Hindlimb muscle (tissue), 1 donor: ENCODE measurements at places on chromosomes 1 and 21. TPM values are rescaled to one million over a fixed set of nuclear protein-coding genes. Genes with fewer than 3 reads are reported as not detected.

The AMY1B gene
- not detected for polyA plus RNA-seq

The CDC42BPA gene
- 28.8 TPM for polyA plus RNA-seq

The TMEM81 gene
- 1.7 TPM for polyA plus RNA-seq

The NBPF6 gene
- not detected for polyA plus RNA-seq

The ZFP69B gene
- 2.7 TPM for polyA plus RNA-seq

The TMEM51 gene
- 11.4 TPM for polyA plus RNA-seq

The NEK2 gene
- polyA plus RNA-seq: 4.9 TPM

The DYRK3 gene
- 3.9 TPM for polyA plus RNA-seq

The B3GALT2 gene
- 13.3 TPM for polyA plus RNA-seq

The DDR2 gene
- polyA plus RNA-seq: 34.6 TPM

The CCNL2 gene
- 174 TPM for polyA plus RNA-seq

- no peak for DNase-seq
These were observed 13.5 kb downstream of the MAP3K21 start for GRCh38 chr1:233340966-233341516.

- DNase-seq: no peak
These were observed 120.2 kb upstream of the SLC45A1 start for GRCh38 chr1:8197493-8198282.

DNA sequence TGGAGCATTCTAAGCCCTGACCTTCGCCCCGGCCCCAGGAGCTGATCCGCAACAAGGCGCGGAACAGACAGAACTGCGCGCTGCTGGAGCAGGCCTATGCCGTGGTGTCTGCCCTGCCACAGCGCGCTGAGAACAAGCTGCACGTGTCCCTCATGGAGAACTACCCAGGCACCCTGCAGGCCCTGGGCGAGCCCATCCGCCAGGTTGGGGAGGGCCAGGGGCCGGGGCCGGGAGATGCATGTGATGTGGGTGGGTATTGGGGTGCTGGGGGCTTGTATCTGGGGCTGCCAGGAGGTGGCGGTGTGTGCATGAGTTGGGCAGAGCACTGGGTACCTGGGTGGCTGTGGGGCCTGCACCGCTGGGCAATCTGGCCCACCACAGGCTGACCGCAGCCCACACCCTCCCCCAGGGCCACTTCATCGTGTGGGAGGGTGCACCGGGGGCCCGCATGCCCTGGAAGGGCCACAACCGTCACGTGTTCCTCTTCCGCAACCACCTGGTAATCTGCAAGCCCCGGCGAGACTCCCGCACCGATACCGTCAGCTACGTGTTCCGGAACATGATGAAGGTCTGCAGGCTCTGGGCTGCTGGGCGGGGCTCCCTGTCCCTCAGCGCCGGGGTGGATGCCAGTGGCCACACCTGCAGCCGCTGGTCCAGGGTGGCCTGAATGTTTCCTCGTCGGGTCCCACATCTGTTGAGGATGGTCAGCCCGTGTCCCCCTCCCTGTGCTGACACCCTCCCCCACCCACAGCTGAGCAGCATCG is 65.8 kb downstream of the TRIM11 start:
- DNase-seq: no peak

GRCh38 chr1:115436596-115436995 is 98.5 kb upstream of the NGF start:
- DNase-seq: no peak

DNA sequence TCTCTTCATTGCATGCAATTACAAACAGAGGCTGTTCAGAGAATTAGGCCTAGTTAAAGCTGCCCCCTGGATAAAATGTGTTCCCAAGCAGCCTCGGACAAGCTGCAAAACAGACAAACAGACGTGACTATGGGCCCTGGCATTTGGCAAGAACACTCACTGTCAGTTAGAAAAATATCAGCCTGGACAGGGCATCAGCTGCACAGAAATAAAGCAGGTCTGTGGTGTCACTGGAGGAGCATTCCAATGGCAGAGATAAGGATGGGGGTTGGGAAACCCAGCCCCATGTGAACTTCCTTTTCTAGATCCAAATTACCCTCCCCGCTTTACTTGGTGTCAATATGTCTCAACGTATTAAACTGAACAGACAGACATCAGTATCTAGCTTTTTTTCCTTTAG is 177.1 kb downstream of the GPATCH2 start:
- DNase-seq: no peak

DNA sequence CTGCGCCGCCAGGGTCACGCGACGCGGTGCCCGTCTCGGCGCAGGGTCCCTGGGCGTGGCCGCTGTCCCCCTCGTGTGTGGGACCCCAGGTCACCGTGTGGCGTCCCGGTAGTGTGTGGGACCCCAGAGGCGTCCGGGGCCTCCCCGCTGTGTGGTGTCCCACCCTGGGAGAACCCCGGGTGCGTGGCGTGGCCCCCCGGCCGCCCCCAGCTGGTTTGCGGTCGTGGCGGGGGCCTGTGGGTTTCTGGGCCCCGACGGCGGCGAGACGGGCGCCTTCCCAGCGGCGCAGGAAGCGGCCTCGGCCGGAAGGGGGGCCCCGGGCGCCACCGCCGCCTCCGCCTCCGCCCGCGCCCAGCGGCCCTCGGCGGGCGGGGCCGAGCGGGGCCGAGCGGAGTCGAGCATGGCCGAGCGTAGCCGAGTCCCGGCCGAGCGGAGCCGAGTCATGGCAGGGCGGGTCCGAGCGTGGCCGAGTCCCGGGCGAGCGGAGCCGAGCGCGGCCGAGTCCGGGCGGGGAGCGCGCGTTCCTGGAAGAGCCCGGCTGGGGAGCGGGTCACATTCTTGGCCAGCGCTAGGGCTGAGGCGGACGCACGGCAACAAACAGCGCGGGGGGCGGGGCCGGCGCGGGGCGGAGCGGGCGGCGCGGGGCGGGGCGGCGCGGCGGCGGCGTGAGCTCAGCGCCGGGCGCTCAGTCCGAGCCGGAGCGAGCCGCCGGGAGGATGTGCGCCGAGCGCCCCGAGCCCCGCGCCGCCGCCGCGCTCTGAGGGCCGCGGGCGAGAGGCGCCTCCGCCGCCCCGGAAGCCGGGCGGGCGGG is 568 bp upstream of the SKI start:
- peak; percentile 99 for DNase-seq

DNA sequence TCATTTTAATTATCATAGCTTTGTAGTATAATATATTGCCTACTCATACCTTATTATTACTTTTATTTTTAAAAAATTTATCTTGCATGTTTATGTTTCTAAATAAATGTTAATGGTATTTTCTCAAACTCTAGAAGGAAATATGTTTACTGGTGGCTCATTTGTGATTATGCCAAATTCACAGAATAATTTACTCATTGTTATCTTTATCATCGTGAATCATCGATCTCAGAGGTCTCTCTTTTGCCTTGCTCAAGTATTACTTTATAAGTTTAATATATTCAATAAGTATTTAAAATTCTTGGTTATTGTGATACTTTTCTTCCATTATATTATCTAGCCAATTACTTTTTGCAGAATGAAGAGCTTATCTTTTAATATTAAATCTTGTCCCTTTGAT is 836.7 kb upstream of the ADAMTS5 start:
- no peak for DNase-seq

GRCh38 chr1:205726619-205727125 is 23.3 kb downstream of the NUCKS1 start:
- DNase-seq: no peak

- no peak for DNase-seq
These were observed 58.3 kb downstream of the ERG start for GRCh38 chr21:38439957-38440356.

DNA sequence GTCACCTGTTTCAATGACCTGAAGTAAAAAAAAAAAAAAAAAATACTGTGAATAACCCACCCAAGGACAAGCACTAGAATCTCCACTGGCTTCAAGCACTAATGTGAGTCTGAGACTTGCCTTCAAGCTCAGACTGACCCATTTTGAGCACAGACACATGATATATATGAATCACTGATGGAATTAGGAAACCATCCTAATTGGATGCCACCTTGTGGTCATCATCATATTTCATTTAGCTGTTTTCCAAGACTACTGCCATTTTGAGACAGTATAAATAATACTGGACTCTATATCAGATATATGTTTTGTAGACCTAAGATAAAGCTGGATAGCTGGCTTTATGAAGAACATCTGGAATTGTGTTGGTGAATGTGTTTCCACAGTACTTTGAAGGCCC is 1232.0 kb downstream of the KCNT2 start:
- DNase-seq: no peak

GRCh38 chr1:15863156-15863901 is 15.8 kb downstream of the SPEN start:
- no peak for DNase-seq

DNA sequence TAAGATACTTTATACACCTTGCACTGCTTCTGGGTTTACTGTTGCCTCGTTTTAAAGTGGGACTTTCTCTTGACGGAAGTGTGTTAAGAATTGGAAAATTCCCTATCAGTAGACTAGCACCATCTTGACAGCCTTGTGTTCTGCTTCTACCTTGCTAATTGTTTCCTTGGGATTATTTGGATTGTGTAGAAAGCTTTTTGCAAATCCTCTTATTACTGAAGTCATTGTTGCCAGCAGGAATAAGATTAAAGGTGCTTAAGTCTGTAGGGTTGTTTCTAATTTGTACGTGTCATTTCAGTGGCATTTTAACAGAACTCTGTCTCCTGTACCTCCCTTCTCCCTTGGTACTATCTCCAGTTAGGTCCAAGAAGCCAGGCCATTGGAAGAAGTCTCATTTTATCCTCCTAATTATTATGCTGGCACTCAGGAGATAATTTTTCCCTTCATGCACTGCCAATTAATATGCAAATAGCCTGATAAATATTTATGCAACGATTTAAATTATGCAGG is 107.7 kb downstream of the POU2F1 start:
- no peak for DNase-seq

- DNase-seq: no peak
These were observed 2.4 kb downstream of the NTRK1 start for GRCh38 chr1:156862997-156863599.

DNA sequence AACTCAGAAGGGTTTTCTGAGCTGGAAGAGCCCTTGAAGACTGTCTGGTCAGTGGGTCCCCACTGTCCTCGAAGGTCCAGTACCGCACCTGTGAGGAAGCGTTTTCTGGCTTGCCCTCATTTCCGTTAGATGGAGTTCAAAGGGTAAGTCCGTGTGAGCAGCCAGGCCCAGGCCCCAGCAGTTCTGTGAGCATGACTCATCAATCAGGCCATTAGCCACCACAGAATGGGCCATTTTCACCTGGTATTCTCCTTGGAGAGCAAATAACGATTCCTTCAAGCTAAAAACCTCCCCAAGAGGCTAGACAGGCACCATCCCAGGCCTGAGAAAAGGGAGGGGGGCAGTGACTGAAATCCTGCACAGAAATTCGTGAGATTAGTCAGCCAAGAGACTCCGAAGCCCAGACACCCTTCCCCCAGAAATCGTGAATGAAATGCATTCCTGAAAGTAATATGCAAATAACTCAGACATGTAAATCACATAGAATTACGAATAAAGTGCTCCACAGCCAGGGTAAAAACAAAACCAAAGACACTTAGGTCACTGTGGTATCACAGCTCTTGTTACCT is 66.0 kb downstream of the BCAR3 start:
- DNase-seq: no peak

GRCh38 chr1:90486996-90487395 is 230.1 kb downstream of the BARHL2 start:
- DNase-seq: no peak

DNA sequence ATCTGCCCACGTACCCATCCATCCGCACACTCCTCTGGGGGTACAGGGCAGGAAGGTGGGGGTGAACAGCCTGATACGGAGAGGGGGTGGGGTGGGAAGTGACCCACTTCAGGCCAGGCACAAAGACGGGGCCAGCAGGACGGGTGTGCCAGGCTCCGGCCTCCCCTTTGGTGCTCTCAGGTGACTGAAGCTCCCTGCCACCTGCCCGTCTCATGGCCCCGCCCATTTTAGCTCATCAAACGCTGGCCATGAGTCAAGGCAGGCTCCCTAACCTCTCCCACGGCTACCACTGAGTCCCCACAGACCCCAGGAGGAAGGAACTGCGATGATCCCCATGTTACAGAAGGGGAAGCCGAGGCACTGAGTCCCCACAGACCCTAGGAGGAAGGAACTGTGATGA is 109.6 kb downstream of the CRYAA start:
- DNase-seq: no peak

- DNase-seq: no peak
These were observed 80.5 kb downstream of the C1orf21 start for GRCh38 chr1:184467295-184467694.
